Activated CD4-positive, alpha-beta T cell treated with anti-CD3 and anti-CD28 coated beads, Interleukin-2, amount 50 U/mL, for 4 hours (primary cell): ENCODE measurements at places on chromosomes 12 and 14.
A peak's percentile ranks its signal among the peaks of the same experiment; 100 is the strongest.

DNA sequence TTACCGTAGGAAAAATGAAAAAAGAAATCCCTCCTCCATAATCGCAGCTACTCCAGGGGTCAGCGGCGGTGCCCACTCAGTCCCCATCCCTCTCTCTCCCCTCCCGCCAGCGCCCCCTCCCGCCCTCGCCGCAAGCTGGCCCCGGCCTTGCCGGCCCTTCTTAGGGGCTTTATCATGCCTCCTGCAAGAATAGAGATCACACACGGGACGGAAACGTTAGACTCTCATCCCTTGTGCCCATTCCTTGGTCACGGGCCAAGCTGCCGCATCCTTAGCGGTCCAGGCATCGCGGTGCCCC lies 692 bp upstream of the COX14 start:
- DNase-seq: no peak

GRCh38 chr12:5433081-5433844 lies 1.4 kb downstream of the NTF3 start:
- DNase-seq: no peak

DNA sequence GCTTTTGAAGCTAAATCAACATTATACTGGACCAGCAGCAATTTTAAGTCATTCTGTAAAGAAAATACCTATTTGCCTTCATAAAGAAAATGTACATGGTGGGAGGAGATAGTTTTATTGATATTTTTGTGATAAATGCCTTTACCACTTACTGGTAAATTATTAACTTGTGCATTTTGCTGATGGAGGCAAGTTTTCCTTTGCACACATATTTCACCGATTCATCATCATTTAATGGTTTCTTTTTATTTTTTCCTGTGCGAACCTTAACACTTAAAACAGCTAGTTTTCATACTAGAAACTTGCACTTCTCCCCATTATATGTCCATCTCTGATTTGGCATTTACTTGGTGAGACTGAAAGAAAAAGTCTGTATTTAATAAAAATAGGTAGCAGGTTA lies 239.3 kb downstream of the TRHDE start:
- no peak for DNase-seq

DNA sequence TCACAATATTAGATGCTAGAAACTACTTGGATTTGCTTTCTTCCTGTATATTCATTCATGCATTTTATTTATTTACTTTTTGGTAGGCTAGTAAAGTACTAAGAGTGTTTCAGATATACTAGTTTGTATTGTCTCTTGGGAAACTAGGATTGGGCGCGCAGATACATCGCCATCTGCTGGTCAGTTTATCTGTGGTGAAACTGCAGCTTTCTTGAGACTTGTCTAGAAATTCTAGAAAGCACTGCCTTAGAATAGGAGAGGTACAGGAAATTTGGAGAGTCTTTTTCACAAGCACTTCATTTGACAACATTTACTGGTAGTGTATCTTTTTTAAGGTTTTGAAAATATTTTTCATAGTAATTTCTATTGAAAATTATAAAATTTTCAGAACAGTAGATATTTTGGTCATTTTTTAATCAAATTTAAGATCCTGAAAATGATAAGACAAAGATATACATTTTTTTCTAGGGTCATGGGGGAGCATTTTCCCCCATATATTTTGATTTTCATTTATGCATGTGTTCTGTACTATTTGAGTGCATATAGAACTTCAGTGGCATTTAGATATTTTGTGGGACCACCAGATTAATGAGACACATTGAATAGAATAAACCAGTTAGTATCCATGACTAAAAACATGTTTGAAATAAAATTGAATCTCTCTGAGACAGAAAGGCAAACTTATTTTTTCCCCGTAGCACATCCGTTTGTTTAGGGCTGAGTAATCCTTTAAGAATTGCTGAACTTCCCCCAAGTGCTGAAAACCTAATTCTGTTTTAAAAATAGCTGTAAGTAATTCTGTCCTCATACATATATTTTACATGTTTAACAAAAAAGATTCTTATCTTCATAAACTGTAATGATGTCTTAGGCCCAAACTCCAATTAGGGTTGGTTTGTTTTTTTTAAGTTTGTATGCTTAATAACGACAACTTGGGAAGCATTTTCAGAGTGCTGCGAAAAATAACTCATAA lies 44.5 kb downstream of the SLC38A6 start:
- DNase-seq: peak; percentile 32

DNA sequence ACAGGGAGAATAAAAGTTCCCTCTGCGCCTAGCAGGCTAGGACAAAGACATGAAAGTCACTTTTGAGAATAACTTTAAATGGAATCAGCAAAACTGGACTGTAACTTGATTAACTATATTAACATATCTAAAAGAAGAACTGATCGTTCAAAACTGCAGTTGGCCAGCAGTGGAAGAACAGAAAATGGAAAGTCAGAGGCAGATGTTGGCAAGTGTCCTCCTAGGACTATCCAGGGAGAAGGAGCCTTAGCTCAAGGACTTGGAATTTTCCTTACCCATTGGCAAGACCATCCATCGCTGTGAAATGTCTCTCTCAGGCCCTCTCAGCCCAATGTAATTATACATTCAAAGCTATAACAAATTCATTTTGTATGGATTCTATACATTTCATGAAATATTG lies 419.7 kb downstream of the ATP23 start:
- DNase-seq: no peak

DNA sequence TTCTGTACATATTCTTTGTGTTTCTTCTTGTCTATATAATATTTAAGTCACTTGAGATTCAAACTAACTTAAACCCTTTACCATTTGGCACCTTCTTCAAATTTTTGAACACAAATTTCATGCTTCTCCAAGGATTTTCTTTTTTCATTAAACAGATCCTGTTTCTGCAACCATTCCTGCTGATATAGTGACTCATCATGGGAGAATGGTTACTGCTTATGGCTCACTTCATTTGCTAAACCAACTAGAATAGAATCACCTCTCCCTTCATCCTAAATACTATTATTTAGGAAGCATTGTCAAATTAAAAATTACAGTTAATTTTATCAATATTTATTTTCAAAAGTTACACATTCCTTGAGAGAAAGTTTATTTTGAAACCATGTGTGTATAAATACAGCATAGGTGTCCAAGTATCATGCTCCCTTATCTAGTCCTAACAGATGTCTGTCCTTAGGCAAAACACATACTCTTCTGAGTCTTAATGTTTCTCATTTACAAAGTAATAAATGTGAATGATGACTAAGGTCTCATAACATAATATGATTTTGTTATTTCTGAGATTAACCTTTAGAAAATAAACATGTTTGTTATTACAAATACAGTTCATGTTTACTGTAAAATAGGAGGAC lies 40.7 kb downstream of the PLCZ1 start:
- DNase-seq: no peak

DNA sequence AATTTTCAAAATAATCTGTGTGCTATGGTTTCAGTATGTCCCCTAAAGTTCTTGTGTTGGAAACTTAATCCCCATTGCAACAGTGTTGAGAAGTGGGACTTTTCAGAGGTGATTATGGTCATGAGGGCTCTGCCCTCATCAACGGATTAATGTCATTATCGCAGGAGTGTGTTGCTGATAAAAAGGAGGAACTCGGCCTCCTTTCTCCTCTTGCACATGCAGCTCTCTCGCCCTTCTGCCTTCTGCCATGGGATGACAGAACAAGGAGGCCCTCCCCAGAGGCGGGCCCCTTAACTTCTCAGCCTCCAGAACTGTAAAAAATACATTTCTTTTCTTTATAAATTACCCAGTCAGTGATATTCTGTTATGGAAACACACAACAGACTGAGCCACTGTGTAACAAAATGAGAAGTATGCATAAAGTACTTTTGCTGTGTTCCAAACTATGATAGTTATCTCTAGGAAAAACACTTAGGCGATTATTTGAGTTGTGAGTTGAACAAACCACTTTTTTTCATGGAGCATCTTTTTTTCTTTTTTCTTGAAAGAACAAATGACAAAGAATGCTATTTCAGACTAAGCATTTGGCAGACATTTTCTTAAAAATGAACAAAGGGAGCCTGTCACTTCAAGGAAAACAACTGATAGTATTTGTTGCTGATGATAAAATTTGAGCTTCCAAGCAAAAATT lies 134.8 kb upstream of the FUT8 start:
- DNase-seq: no peak

GRCh38 chr12:120069278-120069677 lies 47.3 kb downstream of the RAB35 start:
- no peak for DNase-seq

DNA sequence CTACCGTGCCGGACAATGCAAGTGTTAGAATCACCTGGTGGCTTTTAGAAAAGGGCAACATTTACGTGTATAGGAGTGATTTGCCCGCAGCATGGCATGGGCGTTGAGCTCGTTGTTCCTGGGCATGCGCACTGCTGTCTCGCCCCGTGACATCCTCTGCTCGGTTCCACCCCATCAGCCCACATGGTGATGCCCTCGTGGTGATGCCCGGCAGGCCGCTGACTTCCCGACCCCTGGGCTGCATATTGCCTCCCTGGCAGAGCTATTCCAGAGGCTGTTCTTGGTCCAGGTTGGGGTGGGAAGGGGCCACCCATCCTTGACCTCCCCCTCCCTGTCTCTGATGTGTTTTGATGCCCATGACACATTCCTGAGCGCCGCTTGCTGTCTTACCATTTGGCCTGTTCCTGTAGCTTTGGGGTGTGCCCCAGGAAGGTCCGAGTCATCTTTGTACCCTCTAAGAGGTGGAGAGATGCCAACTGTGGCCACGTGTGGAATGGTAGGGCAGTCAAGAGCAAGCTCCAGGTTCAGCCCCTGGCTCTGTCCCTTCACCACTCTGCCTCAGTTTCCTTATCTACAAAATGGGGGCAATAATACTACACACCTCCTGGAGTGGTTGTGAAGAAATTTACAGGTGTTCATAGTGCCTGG lies 4.8 kb downstream of the HIP1R start:
- DNase-seq: no peak

DNA sequence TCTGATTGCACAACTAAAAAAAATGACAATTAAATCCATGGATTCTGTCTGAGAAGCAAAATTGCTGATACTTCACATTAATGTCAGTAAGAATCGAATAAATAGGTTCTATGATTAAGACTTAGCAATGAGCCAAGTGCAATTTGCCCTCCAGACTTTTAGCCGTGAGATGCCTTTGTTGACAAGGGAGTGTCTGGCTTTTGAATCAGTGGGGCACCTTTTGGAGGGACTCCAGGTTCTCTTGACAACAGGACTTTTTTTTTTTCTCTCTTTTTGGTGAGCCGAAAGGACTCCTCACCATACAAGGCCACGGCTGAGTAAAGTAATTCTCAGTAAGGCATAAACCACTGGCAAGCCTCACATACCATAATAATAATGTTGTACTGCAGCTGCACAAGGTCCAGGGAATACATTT lies 4.7 kb upstream of the MDM1 start:
- no peak for DNase-seq

DNA sequence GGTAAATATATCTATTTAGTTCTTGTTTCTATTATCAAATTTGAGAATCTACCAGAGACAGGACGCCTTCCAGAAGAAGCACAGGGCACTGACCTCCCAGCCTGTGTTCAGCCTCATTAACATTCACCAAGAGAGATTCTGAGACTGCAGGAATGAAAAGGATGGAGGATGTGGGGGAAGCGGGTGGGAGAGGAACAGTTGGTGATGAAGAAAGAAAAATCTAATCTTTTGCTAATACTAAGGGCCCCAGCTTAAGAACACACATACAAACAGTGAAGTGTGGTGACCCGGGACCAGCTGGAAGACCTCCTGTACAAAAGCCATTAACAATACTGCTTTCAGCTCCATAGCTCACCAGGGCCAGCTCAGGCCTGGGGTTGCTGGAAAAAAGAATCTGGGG lies 160.5 kb downstream of the NUAK1 start:
- no peak for DNase-seq

- no peak for DNase-seq
Measured at GRCh38 chr12:67413577-67413976, 144.4 kb downstream of the CAND1 start.

- no peak for DNase-seq
Measured at GRCh38 chr14:90782892-90783291, 33.3 kb downstream of the TTC7B start.

- DNase-seq: peak; percentile 4
Measured at GRCh38 chr12:101670007-101670671, 27.3 kb upstream of the CHPT1 start.

- no peak for DNase-seq
Measured at GRCh38 chr14:100727086-100727872, 587 bp downstream of the DLK1 start.

DNA sequence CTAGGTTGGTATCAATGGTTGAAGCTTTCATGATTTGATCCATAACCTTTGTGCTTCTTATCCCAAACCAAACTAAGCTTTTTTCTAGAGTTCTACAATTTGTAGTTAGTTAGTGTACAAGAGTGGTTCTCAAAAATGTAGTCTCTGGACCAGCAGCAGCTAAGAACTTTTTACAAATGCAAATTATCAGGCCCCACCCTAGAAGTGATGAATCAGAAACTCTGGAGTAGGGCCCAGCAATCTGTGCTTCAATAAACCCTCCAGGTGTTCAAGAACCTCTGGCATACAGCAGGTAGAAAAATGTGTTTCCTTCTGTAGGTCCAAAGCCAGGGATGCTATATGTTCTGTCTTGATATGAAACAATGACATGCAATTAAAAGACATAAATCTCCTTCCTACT lies 26.1 kb upstream of the ACTR6 start:
- no peak for DNase-seq

GRCh38 chr12:3732901-3733300 lies 20.0 kb downstream of the CRACR2A start:
- DNase-seq: no peak

- no peak for DNase-seq
Measured at GRCh38 chr12:27576667-27577347, 52.8 kb downstream of the PPFIBP1 start.

DNA sequence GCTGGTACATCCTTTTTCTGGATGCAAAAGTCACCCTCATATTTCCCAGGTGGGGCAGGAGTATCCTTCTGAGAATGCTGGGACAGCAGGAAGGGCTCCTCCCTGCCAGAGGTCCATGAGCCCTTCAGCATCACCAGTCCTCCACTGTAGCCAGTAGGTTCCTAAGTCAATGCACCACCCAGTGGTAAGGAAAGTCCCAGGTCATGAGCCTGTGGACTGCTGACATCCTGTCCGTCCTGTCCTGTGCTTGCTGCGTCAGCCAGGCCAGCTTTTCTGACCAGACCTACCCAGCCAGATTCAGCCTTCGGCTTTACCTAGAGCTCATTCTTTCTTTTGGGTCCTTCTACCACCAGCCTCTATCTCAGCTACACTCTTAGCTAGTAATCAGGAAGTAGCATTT lies 23.0 kb upstream of the ACTN1 start:
- no peak for DNase-seq

GRCh38 chr12:27733052-27733656 lies 22.5 kb downstream of the MRPS35 start:
- peak; percentile 45 for DNase-seq

DNA sequence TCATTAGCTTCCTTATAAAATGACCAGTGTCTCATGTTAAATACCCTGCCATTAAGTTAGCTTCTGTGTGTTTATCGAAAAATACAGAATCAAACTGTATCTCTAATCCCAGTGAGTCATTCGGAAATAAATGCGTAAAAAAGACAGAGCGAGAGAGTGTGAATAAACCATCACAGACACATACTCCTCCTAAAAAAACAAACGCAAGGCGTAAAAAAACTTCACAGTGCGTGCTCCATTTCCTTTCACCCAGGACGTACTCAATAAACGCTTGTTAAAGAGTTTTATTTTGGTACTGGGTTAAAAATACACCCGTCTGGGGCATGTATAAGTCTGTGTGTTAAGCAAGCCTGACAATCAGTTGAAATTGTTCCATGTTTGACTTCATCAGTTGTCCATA lies 58.8 kb upstream of the ISM2 start:
- DNase-seq: no peak

- no peak for DNase-seq
Measured at GRCh38 chr12:118358612-118359540, 13.8 kb downstream of the TAOK3 start.
